ENCODE measurements at places on chromosomes 6 and 20.

- no peak for DNase-seq
These were observed 41.7 kb downstream of the PHF3 start for GRCh38 chr6:63677282-63677681.

DNA sequence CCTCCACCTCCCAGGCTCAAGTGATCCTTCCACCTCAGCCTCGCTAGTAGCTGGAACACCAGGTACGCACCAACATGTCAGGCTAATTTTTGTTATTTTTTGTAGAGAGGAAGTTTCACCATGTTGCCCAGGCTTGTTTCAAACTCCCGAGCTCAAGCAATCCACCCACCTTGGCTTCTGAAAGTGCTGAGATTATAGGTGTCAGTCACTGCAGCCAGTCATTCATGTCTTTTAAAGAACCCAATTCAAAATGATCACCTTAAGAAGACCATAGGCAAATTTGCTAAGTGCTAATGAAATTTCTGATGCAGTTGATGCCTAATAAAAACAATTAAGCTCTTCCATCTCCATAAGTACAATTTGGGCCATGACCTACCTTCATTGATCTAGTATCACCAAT, 2.6 kb upstream of the VNN2 start:
- DNase-seq = no peak

GRCh38 chr6:8982668-8983067, 547.3 kb upstream of the SLC35B3 start:
- DNase-seq = no peak

DNA sequence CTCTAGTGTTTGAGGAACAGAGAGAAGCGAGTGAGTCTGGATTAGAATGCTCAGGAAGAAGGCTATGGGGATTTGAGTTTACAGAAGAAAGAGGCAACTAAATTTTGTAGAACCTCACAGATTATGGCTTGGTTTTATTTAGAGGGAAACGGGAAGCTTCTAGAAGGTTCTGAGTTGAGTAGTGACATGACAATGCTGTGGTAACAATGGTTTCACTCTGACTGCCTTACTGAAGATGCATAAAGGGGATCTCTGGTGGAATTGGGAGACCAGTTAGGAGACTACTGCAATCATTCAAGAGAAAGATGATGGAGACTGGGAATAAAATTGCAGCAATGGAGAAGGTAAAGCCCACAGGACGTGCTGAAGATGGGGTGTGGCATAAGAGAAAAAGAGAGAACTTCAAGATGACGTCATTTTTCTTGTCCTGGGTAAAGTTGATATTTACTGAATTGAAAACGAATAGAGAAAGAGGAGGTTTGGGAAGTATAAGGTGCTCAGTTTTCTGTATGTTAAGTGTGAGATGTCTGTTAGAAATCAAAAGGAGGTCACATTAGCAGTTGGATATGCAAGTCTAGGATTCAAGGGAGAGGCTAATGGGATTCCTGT, 710.1 kb upstream of the NRSN1 start:
- no peak for DNase-seq

- no peak for DNase-seq
These were observed 56.3 kb downstream of the KCNS1 start for GRCh38 chr20:45044601-45045000.

DNA sequence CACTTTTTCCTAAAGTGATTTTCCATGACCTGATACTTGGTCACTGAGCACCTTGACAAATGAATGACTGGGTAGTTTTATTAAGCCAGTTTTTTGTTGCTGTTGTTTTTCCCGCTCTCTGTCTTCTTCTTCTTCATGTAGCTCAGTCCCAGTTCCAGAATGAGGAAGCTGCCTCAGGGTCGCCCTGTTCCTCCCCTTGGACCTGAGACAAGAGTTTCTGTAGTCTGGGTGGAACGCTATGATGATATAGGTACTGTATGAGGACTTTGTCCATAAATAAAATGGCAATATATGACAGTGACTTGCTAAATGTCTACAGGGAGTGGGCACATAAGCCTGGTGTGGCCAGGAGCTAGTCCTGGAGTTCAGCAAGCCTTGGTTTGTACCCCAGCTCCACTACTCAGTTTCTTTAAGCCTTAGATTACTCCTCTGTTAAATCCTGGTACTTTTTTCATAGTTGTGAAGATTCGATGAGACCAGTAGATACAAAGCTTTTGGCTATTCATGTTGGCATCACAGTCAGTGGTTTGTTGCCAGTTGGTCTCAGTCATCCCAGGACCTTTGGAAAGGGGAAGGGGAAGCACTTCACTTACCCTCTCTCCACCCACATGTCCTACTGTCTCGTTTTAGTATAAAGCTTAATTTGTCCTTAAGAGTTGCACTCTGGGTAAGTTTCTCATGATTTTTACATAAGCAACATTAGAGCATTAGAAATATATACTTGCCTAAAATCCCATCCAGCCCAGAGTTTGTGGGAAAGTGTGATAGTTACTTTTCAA, 11.1 kb upstream of the ADIG start:
- DNase-seq = no peak

GRCh38 chr6:157592541-157592940, 211.6 kb downstream of the ZDHHC14 start:
- DNase-seq = no peak

DNA sequence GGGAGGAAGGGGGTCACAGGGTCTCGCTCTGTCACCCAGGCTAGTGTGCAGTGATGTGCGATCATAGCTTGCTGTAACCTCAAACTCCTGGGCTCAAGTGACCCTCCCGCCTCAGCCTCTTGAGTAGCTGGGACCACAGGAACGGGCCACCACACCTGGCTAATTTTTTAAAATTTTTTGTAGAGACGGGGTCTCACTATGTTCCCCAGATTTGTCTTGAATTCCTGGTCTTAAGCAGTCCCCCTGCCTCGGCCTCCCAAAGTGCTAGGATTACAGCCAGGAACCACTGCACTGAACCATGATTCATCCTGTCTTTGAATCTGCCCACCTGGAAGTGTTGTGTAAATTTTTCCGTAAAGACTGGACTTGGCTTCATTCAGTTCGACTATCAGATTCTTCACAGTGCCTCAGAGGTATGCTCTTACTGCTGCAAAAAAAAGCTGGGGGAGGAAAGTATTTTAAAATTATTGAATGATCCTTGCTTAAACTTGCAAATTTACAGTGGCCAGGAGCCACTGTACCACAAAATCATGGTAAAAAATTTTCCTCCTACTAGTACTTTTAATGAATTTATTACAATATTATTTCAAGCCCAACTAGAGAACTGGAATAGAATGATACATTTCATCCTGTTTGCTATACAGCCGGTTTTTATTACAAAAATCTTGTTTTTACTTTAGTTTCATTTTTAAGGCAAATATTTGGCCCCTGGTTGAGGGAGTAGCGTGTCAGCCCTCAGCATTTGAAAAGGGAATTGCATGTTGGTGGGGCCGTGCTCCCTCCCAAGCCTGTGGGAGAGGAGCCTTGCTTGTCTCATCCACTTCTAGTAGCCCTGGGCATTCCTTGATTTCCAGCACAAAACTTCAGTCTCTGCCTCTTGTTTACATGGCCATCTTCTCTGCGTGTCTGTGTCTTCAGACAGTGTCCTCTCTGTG, 202.5 kb upstream of the SGK1 start:
- no peak for DNase-seq

- DNase-seq = peak; percentile 82
These were observed 157.7 kb upstream of the MMS22L start for GRCh38 chr6:97440590-97441176.

DNA sequence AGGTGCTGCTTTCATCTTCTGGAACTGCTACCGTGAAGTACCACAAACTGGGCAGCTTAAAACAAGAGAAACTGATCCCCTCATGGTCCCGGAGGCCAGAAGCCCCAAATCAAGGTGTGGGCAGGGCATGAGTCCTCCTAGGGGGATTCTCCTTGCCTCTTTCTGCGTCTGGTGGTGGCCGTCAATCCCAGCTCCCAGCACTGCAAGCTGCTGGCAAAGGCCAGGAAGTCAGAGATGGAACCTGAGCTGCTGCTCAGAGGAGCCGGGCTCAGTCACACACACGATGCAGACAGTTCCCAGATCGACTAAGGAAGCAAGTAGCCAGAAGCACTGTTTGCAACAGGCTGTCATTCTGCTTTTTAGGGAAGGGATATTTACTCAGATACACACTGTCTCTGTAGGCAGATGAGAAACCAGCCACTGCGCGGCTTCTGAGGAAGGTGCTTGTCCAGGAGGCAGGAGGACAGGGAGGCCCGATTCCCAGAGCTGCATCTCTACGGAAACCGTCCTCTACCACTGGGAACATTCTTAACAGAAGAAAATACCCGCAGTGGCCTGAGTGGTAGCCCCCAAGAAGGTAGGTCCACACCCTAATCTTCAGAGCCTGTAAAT, 15.5 kb downstream of the BHLHE23 start:
- DNase-seq = no peak

DNA sequence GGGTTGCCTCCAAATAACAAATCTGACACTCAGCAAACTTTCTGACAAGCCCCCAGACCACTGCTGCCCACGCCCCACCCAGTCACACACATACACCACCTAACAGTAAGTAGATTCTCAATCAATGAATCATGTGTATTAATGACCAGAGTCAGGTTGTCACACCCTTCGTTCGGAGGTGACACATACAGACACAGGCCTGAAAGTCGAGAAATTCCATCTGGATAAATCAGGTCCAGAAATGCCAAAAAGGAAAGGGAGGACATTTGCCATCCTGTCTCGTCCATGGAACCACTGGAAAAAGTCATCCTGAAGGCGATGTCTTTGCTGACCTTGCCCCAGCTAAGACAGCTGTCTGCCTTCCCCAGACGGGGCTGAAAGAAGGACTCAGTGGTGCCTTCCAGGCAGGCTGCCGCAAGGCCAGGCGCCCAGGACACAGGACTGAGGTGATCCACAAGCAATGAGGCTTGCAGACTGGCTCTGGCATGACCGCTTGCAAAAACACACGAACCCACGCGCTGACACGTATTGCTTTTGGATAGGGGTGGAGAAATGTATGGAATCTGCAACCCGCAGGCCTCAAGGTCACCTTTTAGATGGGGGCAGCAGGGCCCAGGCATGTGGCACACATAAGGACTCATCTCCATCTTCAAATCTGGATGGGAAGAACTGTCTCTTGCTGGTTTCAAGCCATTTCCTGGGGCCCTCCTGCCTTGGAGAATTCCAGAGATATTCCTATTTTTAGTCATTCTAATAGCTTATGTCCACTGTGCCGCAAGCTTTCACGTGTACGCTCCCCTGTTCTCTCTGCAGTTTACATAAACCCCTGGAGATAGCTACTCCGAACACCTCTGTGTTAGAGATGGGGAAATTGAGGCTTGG, 9.0 kb downstream of the NFATC2 start:
- DNase-seq = no peak
